CD4-positive, alpha-beta T cell (primary cell): ENCODE measurements at places on chromosomes 2 and 18.
A peak's percentile ranks its signal among the peaks of the same experiment; 100 is the strongest.

- no peaks in the 10 kb centered on the region for H3K4me1 ChIP-seq
- H3K27me3 ChIP-seq = peaks cover 2% of the 10 kb centered on the region
- H3K27ac ChIP-seq = no peak overlapping the region
- no peak for DNase-seq
- no peaks in the 10 kb centered on the region for H3K36me3 ChIP-seq
- H3K4me3 ChIP-seq = no peak overlapping the region
Observed at GRCh38 chr2:65691816-65692215, 259.4 kb upstream of the SPRED2 start.

GRCh38 chr2:167863377-167863776 is 384.0 kb downstream of the STK39 start:
- no peaks in the 10 kb centered on the region for H3K36me3 ChIP-seq
- no peak for DNase-seq
- H3K4me3 ChIP-seq = no peak overlapping the region
- no peaks in the 10 kb centered on the region for H3K27me3 ChIP-seq
- H3K27ac ChIP-seq = no peak overlapping the region

DNA sequence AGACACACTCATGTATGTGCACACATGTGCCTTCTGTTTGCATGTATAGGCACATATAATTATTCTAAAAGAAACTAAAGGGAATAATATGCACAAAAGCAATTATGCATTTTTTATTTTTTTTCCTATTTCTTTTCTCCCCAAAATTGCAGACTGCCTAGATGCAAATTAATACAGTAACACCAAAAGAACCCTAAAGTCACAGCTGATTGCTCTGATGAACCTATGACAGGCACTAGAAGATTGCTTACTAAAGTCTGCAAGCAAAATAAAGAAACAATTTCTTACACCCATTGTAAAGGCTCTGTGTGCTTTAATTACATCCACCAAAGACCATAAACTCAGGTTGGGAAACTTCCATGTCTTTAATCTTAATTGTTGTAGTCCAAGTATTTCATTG is 7.7 kb upstream of the EML4 start:
- H3K4me3 ChIP-seq = no peak overlapping the region
- no peaks in the 10 kb centered on the region for H3K27me3 ChIP-seq

- H3K27ac ChIP-seq = no peak overlapping the region
- DNase-seq = no peak
- no peaks in the 10 kb centered on the region for H3K36me3 ChIP-seq
- no peak overlapping the region for H3K4me3 ChIP-seq
Observed at GRCh38 chr2:41867553-41867952, 180.3 kb upstream of the PKDCC start.

- no peak overlapping the region for H3K4me3 ChIP-seq
- no peak overlapping the region for H3K27ac ChIP-seq
- DNase-seq = no peak
- no peaks in the 10 kb centered on the region for H3K36me3 ChIP-seq
Observed at GRCh38 chr2:118994778-118995177, 52.8 kb downstream of the MARCO start.

GRCh38 chr2:188797371-188797770 is 176.8 kb upstream of the COL3A1 start:
- H3K4me3 ChIP-seq = no peak overlapping the region
- H3K36me3 ChIP-seq = no peaks in the 10 kb centered on the region
- H3K27ac ChIP-seq = no peak overlapping the region
- H3K27me3 ChIP-seq = no peaks in the 10 kb centered on the region

DNA sequence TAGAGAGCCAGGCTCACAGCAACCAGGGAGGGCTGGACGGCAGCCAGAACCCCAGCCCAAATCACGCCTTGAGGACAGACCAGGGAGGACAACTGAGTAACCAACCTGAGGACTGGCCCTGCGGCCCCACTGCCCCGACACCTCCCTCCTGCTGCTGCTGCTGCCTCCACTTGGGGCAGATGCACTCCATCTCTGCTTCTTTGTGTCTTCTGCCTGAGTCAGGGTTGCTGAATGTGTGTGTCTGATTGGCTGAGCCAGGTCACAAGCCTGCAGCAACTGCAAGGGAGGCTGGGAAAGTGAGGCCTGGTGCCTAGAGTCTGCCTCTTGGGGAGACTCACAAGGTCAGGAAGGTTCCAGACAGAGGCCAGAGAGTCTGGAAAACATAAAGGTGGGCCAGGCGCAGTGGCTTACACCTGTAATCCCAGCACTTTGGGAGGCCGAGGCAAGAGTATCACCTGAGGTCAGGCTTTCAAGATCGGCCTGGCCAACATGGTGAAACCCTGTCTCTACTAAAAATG is 83.4 kb downstream of the ZFP36L2 start:
- H3K27me3 ChIP-seq = no peaks in the 10 kb centered on the region
- H3K4me1 ChIP-seq = peaks cover 67% of the 10 kb centered on the region
- peak overlapping the region; percentile 33 for H3K4me3 ChIP-seq
- peak overlapping the region; percentile 30 for H3K27ac ChIP-seq
- DNase-seq = no peak
- no peaks in the 10 kb centered on the region for H3K36me3 ChIP-seq

GRCh38 chr2:85656468-85656867 is 11.5 kb downstream of the SFTPB start:
- no peaks in the 10 kb centered on the region for H3K4me1 ChIP-seq
- H3K4me3 ChIP-seq = no peak overlapping the region
- H3K27ac ChIP-seq = no peak overlapping the region
- DNase-seq = no peak

GRCh38 chr18:21345840-21346239 is 103.8 kb downstream of the GREB1L start:
- no peaks in the 10 kb centered on the region for H3K36me3 ChIP-seq
- no peak overlapping the region for H3K4me3 ChIP-seq
- no peak for DNase-seq
- no peak overlapping the region for H3K27ac ChIP-seq

DNA sequence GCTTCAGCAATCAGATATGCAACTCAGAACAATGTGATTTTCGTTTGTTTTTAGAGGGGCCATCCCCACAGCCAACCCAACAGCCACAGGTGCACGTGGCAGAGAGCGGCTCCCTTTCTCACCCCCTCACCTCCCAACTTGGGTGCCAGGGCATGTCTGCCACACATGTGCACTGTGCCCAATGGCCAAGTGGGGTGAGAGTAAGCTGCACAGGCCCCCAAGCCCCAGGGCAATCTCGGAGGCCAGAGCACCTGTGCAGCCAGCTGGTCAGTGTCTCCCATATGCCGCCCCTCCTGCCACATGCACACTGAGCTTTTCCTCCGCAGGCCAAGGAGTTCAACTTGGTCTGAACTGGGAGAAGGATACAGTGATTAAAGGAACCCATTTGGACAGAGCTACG is 1130.2 kb downstream of the DSC3 start:
- no peaks in the 10 kb centered on the region for H3K36me3 ChIP-seq
- H3K4me3 ChIP-seq = no peak overlapping the region
- DNase-seq = no peak
- no peaks in the 10 kb centered on the region for H3K4me1 ChIP-seq
- H3K27ac ChIP-seq = no peak overlapping the region

GRCh38 chr2:183284606-183285005 is 160.4 kb downstream of the NUP35 start:
- no peak overlapping the region for H3K4me3 ChIP-seq
- H3K36me3 ChIP-seq = no peaks in the 10 kb centered on the region
- DNase-seq = no peak

- H3K4me1 ChIP-seq = no peaks in the 10 kb centered on the region
- no peak overlapping the region for H3K4me3 ChIP-seq
- H3K27ac ChIP-seq = no peak overlapping the region
Observed at GRCh38 chr18:10120622-10121021, 206.8 kb downstream of the VAPA start.

GRCh38 chr2:155871940-155872339 is 460.6 kb downstream of the NR4A2 start:
- no peaks in the 10 kb centered on the region for H3K36me3 ChIP-seq
- DNase-seq = no peak
- H3K27me3 ChIP-seq = no peaks in the 10 kb centered on the region
- H3K4me1 ChIP-seq = no peaks in the 10 kb centered on the region

GRCh38 chr2:74767618-74768017 is 66.3 kb upstream of the HK2 start:
- no peaks in the 10 kb centered on the region for H3K27me3 ChIP-seq
- DNase-seq = no peak
- H3K4me1 ChIP-seq = peaks cover 7% of the 10 kb centered on the region
- no peak overlapping the region for H3K27ac ChIP-seq
- H3K36me3 ChIP-seq = no peaks in the 10 kb centered on the region
- no peak overlapping the region for H3K4me3 ChIP-seq
